Ascending aorta (tissue), 2 donors: ENCODE measurements at places on chromosomes 1 and 21.

DNA sequence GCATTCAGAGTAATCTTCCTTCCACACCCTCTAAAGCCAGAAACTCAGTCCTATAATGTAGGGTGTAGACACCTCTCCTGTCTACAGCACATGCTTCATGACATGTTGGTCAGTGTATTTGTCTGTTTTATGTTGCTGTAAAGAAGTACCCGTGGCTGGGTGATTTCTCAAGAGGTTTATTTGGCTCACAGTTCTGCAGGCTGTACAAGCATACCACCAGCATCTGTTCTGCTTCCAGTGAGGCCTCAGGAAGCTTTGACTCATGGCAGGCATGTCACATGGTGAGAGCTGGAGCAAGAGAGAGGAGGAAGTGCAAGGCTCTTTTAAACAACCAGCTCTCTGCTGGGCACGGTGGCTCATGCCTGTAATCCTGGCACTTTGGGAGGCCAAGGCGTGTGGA, 12.1 kb downstream of the PLOD1 start:
- H3K27me3 ChIP-seq, result no peaks in the 10 kb centered on the region
- H3K36me3 ChIP-seq, result peaks cover 18% of the 10 kb centered on the region
- H3K4me3 ChIP-seq, result no peak overlapping the region
- H3K4me1 ChIP-seq, result no peaks in the 10 kb centered on the region

GRCh38 chr1:150009604-150010392, 728 bp downstream of the OTUD7B start:
- H3K27me3 ChIP-seq, result no peaks in the 10 kb centered on the region
- peak; percentile 79 for DNase-seq
- H3K27ac ChIP-seq, result peak overlapping the region; percentile 99
- no peaks in the 10 kb centered on the region for H3K36me3 ChIP-seq

DNA sequence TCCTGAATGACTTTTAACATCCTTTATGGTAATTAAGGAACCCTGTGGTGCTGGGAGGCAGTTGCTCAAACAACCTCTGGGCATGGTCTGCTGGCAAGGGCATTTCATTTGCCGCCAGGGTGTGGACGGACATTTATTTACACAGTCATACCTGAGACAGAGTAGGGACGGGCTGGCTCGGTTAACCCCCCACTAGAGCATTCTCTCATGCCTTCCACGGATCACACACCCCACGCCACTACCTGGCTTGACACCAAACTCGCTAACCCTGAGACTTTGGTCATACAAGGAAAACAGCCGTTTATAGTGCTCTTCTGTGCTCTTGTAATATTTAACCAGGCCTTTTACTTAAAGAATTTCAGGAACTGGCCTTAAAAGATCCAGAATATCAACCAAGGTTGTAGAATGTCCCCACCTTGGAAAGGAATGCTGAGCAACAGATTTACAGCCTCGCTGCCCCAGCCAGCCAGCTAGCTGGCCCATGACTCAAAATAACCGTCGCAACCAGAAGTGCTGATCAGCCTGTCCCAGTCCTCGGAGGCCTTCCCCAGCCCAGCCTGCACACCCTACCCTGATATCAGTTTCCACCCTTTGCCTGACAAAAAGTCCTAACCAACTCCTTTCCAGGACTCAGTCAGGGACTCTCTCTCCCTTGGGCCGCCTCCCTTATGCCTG, 6.5 kb upstream of the PDXK start:
- H3K4me1 ChIP-seq, result peaks cover 5% of the 10 kb centered on the region
- DNase-seq, result no peak
- H3K4me3 ChIP-seq, result no peak overlapping the region
- no peaks in the 10 kb centered on the region for H3K27me3 ChIP-seq
- no peaks in the 10 kb centered on the region for H3K36me3 ChIP-seq

- no peaks in the 10 kb centered on the region for H3K36me3 ChIP-seq
- no peaks in the 10 kb centered on the region for H3K27me3 ChIP-seq
- no peak for DNase-seq
- H3K27ac ChIP-seq, result no peak overlapping the region
These were observed 187.5 kb downstream of the HHAT start for GRCh38 chr1:210516092-210516656.

GRCh38 chr1:42983253-42983652, 24.6 kb upstream of the SLC2A1 start:
- H3K27me3 ChIP-seq, result no peaks in the 10 kb centered on the region
- no peak overlapping the region for H3K4me3 ChIP-seq
- DNase-seq, result no peak
- no peaks in the 10 kb centered on the region for H3K4me1 ChIP-seq
- no peak overlapping the region for H3K27ac ChIP-seq
- H3K36me3 ChIP-seq, result no peaks in the 10 kb centered on the region

- no peaks in the 10 kb centered on the region for H3K27me3 ChIP-seq
- peaks cover 9% of the 10 kb centered on the region for H3K4me1 ChIP-seq
- no peaks in the 10 kb centered on the region for H3K36me3 ChIP-seq
- H3K27ac ChIP-seq, result no peak overlapping the region
- H3K4me3 ChIP-seq, result peak overlapping the region; percentile 28
These were observed 80.4 kb upstream of the EFHD2 start for GRCh38 chr1:15329104-15329820.

DNA sequence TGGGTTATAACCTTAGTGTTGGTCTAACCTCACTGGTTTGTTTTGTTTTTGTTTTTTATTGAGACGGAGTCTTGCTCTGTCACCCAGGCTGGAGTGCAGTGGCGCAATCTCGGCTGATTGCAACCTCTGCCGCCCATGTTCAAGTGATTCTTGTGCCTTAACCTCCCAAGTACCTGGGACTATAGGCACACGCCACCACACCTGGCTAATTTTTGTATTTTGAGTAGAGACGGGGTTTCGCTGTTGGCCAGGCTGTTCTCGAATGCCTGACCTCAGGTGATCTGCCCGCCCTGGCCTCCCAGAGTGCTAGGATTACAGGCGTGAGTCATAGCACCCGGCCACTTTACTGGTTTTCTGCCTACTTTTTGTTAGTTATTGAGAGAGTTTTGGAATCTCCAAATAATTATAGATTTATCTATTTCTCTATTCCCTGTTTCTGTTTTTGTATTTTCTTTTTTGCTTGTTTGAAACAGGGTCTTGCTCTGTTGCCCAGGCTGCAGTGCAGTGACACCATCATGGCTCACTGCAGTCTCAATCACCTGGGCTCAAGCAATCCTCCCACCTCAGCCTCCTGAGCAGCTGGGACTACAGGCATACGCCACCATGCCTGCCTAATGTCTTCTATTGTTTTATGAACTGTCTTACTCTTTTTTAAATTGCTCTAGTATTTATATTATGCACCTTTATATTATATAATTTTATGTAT, 21.4 kb downstream of the SMG7 start:
- H3K36me3 ChIP-seq, result no peaks in the 10 kb centered on the region
- no peak overlapping the region for H3K4me3 ChIP-seq
- H3K4me1 ChIP-seq, result no peaks in the 10 kb centered on the region
- no peak for DNase-seq
- no peaks in the 10 kb centered on the region for H3K27me3 ChIP-seq

DNA sequence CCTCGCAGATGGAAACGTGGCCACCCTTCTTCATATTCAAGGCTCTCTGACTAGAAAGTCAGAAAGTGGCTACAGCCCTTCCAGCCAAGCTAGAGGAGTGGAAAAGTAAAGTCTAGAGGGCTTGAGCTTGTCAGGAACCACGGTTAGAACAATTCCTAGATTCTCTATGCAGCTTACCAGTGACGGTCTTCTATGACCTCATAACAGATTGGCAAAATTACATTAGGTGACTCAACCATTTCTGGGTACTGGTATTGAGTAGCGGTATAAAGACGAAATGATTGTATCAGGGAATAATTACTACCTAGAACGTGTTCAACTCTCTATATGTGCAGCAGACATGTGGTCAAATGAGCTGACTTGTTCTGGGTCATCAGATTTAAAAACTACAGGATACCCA, 155.0 kb upstream of the RUNX1 start:
- peaks cover 25% of the 10 kb centered on the region for H3K4me1 ChIP-seq
- no peak overlapping the region for H3K4me3 ChIP-seq
- H3K27me3 ChIP-seq, result no peaks in the 10 kb centered on the region
- no peak for DNase-seq

DNA sequence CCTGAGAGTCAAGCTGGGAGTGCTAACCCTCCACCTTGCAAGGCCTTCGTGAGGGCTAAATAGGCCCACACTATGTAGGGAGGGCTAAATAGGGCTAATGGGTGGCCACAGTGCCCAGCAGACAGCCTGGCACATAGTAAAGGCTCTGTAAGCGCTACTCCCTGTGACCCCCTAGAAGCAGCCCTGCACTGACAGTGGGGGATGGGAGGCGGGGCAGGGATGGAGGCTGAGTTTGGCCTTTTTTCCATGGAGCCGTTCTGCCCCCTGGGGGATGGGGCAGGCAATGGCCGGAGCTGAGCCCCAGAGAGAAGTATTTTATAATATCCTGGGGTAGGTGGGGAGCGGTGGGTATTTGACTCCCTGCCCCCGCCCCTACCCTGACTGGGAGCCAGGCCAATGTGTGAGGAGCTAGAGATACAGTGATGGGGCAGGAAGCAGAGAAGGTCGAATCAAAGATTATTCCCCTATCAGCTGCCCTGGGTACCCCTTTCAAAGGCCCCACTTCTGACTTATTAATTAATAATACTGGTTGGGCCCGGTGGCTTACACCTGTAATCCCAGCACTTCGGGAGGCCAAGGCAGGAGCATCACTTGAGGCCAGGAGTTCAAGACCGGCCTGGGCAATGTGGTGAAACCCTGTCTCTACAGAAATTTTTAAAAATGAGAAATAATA, 42.3 kb downstream of the LACTBL1 start:
- H3K36me3 ChIP-seq, result no peaks in the 10 kb centered on the region
- H3K27ac ChIP-seq, result no peak overlapping the region
- H3K4me3 ChIP-seq, result no peak overlapping the region
- no peaks in the 10 kb centered on the region for H3K4me1 ChIP-seq
- no peaks in the 10 kb centered on the region for H3K27me3 ChIP-seq

- H3K4me3 ChIP-seq, result no peak overlapping the region
- no peaks in the 10 kb centered on the region for H3K27me3 ChIP-seq
- no peak overlapping the region for H3K27ac ChIP-seq
- no peaks in the 10 kb centered on the region for H3K4me1 ChIP-seq
These were observed 126.7 kb downstream of the NTNG1 start for GRCh38 chr1:107267489-107267888.

DNA sequence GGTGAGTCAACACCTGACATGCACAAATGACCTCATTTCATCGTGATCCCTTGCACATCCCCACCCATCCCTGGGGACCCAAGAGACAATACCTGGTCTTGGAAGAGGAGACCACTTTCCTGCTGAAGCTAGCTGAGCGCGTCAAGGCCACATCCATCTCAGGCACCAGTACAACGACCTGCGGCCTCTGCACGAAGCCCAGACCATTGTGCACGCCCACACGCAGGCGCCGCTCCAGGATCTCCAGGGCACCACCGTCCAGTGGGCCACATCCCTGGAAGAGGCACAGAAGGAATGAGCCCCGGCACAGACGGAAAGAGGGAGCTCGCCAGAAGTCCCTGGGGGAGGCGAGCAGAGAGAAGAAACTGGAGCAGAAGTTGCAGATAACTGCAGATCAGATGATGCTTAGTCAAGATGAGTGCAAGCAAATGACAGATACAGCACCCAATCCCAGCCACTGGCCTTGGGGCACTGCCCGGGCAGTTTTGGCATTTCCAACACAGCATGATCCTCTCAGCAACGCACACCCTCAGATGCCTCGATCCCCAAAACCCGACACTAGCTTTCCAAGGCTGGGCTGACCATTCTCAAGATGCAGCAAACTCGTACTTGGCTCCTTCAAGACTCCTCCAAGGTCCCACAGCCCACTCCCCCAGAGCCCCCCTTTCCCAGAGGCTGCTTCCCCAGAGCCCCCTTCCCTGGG, 44.1 kb downstream of the NPHP4 start:
- DNase-seq, result peak; percentile 42
- no peak overlapping the region for H3K4me3 ChIP-seq
- no peaks in the 10 kb centered on the region for H3K27me3 ChIP-seq
- no peak overlapping the region for H3K27ac ChIP-seq

DNA sequence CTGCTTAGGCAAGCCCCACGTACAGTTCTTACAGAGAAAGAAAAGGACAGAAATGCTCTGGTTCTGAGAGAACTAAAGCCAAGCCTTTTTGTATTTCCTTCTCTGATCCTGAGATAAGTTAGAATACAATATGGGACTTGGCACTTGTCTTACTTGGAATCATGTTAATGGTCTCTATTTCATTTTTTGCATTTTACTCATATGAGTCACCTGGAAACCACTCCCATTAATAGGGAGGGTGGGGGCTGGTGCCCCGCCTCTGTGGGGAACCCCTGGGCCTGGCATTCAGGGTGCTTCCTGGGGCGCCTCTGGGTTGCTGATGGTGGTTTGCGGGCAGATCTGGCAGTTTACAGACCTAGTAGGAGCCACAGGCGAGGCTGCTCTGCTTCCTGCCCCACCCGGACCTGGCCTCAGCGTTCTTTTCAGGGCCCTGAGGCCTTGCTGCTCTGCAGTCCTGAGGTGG, 26.7 kb downstream of the TSPAN2 start:
- H3K4me3 ChIP-seq, result no peak overlapping the region
- DNase-seq, result peak; percentile 77

- H3K36me3 ChIP-seq, result no peaks in the 10 kb centered on the region
- no peak for DNase-seq
- no peak overlapping the region for H3K27ac ChIP-seq
- H3K4me3 ChIP-seq, result no peak overlapping the region
These were observed 45.5 kb upstream of the CXADR start for GRCh38 chr21:17467392-17467791.

- no peaks in the 10 kb centered on the region for H3K4me1 ChIP-seq
- no peak overlapping the region for H3K27ac ChIP-seq
- no peak for DNase-seq
- no peaks in the 10 kb centered on the region for H3K27me3 ChIP-seq
- no peak overlapping the region for H3K4me3 ChIP-seq
These were observed 108.6 kb downstream of the GPR52 start for GRCh38 chr1:174556392-174556791.

- no peaks in the 10 kb centered on the region for H3K27me3 ChIP-seq
- no peak overlapping the region for H3K27ac ChIP-seq
- DNase-seq, result no peak
- H3K4me3 ChIP-seq, result no peak overlapping the region
- H3K4me1 ChIP-seq, result no peaks in the 10 kb centered on the region
These were observed 76.7 kb upstream of the C1orf174 start for GRCh38 chr1:3976821-3977220.

- peaks cover 16% of the 10 kb centered on the region for H3K4me1 ChIP-seq
- peaks cover 3% of the 10 kb centered on the region for H3K36me3 ChIP-seq
- H3K27me3 ChIP-seq, result no peaks in the 10 kb centered on the region
These were observed 3.3 kb downstream of the ZNF692 start for GRCh38 chr1:248855580-248855979.

DNA sequence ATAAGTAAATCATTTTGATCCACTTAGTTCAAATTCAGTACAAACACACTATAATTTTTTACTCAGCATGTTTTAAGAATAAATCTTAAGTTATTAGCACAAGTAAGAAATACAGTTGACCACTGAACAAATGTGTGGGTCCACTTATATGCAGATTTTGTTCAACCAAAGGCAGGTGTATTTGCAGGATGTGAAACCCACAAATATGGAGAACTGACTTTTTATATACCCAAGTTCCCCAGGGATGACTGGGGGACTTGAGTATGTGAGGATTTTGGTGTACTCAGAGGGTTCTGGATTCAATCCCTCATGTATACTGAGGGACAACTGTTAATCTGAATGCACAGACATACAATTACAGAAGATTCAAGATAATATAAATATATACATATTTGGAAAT, 25.7 kb upstream of the ERICH3 start:
- no peaks in the 10 kb centered on the region for H3K27me3 ChIP-seq
- DNase-seq, result no peak
- H3K4me1 ChIP-seq, result no peaks in the 10 kb centered on the region
- peaks cover 20% of the 10 kb centered on the region for H3K36me3 ChIP-seq

- peak overlapping the region; percentile 5 for H3K27ac ChIP-seq
- H3K36me3 ChIP-seq, result peaks cover 8% of the 10 kb centered on the region
- H3K27me3 ChIP-seq, result no peaks in the 10 kb centered on the region
These were observed 33.8 kb downstream of the DUSP10 start for GRCh38 chr1:221708076-221708571.

- H3K4me3 ChIP-seq, result no peak overlapping the region
- no peaks in the 10 kb centered on the region for H3K36me3 ChIP-seq
- no peak overlapping the region for H3K27ac ChIP-seq
These were observed 62.7 kb upstream of the BRINP3 start for GRCh38 chr1:190540366-190540765.
